Stimulated activated CD4-positive, alpha-beta T cell treated with anti-CD3 and anti-CD28 coated beads, Interleukin-12 subunit alpha, Interleukin-12 subunit beta, amount 100 ng/mL, for 4 hours (primary cell): ENCODE measurements at places on chromosomes 11 and 22.

DNA sequence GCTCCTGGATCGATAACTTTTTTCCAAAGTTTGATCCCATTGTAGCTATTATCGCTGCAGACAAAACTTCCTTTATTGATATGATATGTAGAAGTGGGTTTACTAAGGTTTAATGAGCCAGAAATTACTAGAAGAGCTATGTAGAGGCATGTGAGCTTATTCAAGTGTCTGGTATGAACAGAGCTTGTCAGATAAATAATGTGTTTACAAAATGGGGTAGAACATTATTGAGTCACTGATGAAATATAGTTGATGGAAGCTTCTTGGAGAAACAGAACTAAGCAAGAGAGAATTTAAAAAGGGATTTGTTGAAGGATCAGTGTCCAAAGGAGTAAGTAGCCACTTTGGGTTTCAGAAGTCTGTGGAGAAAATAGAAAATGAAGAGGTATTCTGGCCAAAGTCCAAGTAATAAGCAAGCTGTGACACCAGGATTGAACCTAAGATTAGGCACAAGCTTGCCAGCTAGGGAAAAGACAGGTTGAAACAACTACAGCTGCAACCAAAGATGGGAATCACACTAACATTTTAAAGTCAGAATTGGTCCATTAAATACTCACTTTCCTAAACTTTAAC is 104.3 kb downstream of the MAML2 start:
- no peak for DNase-seq

- DNase-seq = no peak
These were observed 7.0 kb downstream of the UNC93B1 start for GRCh38 chr11:67996622-67997474.

DNA sequence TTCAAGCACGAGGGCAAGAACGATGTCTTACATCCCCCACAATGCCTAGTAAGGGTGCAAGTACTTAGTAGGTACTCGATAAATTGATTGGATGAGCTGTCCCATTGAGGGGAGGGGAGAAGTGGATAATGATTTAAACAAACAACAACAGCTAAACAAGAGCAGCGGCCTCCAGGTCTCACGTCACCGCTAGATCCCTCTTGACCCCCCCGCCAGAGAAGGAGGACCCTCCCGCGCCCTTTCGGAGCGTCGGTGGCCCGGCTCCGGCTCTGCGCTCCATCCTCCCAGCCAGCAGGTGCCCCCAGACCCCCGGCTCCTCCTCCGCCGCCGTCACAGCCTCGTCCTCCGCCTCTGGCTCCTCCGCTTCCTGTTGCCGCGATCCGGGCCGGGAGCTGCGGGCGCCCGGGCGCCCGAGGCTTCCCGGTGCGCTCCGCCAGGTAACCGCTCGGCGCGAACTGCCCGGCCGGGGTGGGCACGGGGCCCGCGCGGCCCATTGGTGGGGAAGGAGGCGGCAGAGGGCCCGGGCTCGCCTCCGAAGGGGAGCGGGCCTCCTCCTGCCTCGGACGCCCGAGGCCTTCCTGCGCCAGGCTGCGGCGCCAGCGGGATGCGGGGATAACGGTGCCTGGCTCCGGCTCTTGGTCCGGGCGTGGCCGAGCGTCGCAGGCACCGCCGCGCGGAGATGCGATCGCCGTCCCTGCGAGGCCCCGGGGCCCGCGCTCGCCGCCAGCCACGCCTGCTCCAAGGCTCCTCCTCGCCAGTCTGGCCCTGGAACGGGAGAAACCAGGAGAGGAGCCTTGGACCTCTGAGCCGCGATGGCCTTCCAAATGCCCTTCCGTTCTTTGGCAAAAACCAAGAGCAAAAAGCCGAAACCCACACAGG is at the start of gene TLCD5:
TLCD5 (plus strand) TSS at position 368 of the 879 bp plus-strand sequence. CDS start 2,143 bp downstream, outside the sequence.
- peak; percentile 38 for DNase-seq

DNA sequence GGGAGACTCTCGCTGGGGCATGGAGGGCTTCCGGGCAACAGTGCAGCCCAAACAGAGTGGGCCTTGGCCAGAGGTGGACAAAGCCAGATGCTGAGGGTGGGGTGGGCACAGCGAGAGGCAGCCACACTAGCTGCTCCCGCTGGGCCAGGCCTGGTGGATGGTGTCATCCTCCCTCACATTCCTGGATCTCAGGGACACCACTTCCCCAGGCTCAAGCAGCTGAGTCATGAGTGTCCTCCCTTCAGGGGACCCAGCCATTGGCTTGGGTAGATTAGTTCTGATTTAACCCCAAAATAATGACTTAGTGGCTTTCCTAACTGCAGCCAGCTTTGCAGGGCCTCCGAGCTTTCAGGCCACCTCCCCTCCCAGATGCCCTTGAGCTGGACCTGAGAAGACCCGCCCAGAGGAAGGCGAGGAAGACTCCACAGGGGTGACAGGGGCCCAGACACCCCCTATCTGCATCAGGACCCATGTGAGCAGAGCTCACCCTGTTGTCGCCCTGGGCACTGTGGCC is 25.9 kb upstream of the WNT7B start:
- DNase-seq = no peak

DNA sequence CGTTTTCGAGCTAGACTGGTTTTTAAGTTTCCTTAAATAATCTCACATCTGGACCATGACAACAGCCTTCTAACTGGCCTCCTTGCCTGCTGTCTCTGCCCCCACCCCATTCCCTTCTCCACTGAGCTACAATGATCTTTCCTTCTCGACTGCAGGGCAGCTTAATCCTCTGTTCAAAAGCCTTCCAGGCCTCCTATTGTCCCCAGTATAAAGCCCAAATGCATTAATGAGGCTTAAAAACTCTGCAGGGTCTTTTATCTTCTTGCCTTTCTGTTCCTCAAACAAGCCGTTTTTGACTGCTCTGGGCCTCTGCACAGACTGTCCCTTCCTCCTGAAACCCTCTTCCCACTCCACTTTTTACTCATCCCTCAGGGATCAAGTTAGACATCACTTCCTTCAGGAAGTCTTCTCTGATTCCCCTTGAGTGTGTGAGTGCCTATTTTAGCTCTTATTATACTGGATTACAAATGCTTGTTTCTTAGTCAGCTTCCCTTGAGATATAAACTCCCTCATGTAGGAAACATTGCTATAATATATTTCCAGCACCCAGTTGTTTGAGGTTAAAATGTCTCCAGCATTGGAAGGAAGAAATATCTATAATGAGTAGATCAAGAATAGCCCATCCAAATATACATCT is 23.6 kb upstream of the PAMR1 start:
- no peak for DNase-seq

DNA sequence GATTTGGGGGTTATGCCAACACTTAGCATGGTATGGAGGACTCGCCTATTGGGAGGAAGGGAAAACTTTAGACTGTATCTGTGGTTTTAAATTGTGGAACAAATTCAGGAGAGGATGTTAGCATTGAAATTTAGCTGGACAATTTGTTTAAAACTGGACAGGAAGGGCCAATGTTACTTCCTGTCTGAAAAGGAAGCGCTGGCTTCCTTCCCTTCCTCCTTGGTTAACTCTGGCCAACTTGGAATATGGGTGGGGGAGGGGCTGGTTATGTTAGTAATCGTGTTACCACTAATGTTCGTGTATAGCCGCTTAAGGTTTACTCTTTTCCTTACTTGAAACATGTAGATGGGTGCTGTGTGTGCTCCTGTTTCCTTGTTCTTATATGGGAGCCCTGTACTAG is 13.9 kb downstream of the CTNND1 start:
- no peak for DNase-seq

- DNase-seq = no peak
These were observed 58.9 kb downstream of the FBXO7 start for GRCh38 chr22:32533265-32534111.

GRCh38 chr11:86210898-86211297 is 33.7 kb upstream of the EED start:
- no peak for DNase-seq
